ENCODE measurements at places on chromosomes 12 and 14.
A peak's percentile ranks its signal among the peaks of the same experiment; 100 is the strongest.

GRCh38 chr14:33509454-33509853, 441.4 kb downstream of the EGLN3 start:
- no peak for DNase-seq

GRCh38 chr12:128259556-128260070, 7.4 kb upstream of the TMEM132C start:
- no peak for DNase-seq

DNA sequence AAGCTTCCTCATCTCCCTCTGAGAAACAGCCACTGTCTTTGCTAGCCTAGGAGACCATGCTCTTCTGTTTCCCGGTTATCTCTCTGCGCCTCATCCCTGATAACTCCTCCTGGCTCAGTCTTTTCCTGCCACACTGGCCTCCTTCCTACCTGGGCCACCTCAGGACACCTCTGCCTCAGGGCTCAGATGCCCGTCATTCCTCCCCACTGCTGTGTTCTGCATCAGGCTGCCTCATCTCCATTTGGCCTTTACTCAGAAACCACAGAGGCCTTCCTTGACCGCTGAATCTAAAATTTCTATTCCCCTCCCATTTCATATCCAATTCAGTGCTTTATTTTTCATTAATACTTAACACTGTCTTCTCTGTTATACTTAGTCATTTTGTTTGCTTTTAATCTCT, 311.0 kb upstream of the RGS6 start:
- DNase-seq = no peak

DNA sequence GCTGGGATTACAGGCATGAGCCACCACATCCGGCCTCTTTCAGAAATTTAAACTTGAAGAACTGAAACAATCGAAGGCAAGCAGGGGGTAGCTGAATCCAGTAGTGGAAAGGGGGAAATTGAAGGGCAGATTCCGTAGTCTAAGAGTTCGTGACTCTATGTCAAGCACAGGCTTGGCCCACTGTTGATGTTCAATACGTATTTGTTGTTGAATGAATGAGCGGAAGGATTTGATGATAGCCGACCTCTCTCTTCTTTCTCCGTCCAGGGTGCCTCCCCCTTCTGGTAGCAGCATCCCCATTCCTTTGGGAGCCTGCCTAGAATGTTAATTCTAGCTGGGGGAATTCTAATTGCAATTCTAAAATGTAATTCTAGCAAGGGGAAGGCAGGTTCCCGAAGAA, 59.8 kb upstream of the MED13L start:
- no peak for DNase-seq

GRCh38 chr14:84036840-84037239, 1493.1 kb upstream of the FLRT2 start:
- DNase-seq = peak; percentile 15

GRCh38 chr14:76282581-76282980, 93.4 kb upstream of the ESRRB start:
- DNase-seq = no peak

- peak; percentile 73 for DNase-seq
Measured at GRCh38 chr14:35406506-35407305, 2.2 kb upstream of the NFKBIA start.

DNA sequence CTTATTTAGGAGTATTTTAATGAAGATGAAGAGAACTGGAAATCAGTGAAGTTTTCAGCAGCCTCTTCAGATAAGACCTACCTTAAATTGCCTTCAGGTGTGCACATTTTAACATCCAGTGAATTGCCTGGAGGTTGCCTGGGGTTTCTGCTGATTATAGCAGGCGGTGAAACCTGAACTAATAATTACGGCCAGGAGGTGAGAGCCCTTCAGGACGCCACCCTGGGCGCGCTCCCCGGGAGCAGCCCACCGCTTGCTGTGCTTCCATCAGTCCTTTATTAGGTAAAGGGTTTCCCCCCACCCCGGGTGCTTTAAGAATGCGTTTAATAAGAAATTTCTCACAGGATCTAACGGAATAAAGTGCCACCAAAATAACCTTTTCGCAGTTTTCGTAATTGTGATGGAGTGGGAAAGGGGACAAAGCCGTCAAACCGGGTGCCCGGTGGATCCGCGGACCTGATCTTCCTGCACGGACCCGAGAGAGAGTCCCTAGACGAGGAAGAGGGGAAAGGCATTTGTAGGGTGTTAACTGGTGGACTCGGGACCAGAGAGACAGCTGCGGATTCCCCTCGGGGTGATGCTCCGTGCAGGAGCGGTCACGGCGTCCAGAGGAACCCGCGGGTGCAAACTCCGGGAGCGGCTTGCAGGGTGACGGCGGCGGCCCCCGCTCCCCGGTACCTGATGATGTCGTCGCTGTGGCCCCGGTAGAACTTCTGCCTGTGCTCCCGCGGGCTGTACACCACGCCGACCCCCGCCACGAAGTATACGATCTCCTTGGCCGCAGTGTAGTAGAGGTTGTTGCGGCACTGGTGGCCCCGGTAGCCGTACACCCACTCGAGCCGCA, 902 bp downstream of the EML5 start:
- no peak for DNase-seq

DNA sequence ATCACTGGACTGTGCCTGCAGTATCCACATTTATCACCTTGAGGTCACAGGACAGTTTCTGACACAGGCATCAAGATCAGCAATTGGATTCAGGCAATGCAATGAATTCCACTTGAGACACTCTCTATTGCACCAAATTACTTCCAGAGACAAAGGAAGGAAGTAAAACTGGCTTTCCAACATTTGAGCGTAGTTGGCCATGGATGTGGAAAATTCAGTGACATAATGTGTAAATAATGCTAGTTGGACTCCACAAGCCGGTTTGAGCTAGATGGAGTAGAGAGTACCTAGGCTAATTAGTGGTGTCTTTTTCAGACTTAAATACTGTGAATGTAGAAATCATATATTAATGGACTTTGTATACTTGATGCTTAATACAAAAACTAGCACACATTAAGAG, 168.3 kb upstream of the SYT1 start:
- no peak for DNase-seq

DNA sequence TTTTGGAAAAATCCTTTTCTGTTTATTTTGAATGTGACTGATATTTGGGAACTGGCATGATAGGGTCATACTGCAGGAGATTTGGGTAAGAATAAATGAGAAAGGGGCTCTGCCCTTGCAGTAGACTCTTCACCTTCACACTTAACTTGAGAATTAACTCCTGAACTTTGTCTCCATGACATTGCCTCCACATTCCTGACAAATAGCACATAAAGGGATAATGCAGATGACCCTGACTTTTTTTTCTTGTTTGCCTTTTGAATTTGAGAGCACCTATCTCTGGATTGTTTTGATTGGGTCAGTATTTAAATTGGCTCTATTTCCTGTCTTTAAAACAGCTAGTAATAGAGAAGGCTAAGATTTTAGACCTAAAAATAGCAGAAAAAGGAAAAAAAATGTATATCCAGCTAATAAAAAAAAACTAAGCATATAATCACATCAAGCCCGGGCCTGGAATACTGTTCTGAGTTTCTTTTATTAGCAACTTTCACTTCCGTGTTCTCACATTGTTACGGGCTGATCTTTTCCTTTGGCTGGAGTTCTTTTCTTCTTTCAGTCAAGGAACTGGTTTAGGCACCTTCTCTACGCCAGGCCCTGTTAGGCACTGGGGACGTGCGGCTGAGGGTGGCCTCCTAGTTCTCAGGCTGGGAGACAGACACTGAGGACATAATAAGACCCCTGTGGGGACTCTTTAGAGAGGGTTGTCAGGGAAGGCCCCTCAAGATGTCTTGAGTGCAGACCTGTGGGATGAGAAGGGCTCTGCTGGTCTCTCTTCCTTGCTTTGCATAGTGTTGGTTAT, 53.1 kb upstream of the GNPNAT1 start:
- DNase-seq = no peak

DNA sequence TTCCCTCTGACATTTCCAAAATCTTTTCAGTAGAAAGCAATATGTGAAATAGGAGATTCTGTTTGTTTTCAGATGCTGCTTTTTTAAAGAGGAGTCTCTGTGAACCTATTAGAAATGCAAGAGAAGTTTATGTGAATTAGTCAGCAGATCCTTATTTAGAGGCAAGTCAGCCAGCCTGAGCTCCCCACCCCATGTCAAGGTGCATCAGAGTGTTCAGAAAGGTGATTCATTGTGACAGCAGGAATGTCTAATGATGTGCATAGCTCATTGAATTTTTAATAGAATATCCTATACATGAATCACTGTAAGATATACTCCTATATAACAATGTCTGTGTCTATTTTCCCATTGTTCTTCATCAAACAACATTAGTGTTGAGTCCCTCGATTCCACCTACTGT, 1222.4 kb upstream of the USP15 start:
- DNase-seq = no peak

DNA sequence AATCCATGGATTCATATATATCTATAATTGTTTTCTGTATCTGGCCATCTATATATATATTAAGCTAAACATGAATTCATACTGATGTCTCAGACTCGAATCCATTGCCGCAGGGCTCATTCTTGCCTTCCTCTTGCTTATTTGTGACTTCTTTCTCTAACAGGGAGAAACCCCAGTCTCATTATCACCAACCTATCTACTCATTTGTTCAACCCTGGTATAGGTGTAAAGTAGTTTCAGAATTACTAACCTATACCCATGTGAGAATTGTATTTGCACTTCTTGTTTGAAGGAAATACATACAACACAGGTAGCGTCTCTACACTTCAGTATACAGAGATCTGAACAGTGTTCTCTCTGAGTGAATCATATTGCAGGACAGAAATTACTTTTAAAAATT, 77.7 kb downstream of the PTPN11 start:
- DNase-seq = no peak

GRCh38 chr14:24806061-24806678, 172.2 kb upstream of the GZMB start:
- DNase-seq = peak; percentile 12

DNA sequence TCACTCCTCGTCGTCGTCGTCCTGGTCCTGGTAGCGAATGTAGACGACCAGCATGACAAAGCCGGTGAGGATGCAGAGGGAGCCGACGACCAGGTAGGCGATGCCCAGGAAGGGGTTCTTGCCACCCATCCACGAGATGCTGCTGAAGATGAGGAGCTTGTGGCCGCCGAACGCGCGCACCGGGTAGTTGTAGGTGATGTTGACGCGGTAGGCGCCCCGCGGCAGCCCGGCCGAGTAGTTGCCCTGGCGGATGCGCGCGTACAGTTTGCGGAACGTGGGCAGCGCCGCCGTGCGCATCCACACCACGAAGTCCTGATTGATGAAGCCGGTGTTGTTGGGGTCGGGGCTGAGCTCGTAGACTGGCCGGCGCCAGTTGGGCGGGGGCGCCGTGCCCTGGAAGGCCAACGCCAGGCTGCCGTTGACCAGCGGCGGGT, 1.0 kb downstream of the TMEM30B start:
- DNase-seq = no peak

- no peak for DNase-seq
Measured at GRCh38 chr12:106815741-106816140, 41.3 kb downstream of the RIC8B start.

DNA sequence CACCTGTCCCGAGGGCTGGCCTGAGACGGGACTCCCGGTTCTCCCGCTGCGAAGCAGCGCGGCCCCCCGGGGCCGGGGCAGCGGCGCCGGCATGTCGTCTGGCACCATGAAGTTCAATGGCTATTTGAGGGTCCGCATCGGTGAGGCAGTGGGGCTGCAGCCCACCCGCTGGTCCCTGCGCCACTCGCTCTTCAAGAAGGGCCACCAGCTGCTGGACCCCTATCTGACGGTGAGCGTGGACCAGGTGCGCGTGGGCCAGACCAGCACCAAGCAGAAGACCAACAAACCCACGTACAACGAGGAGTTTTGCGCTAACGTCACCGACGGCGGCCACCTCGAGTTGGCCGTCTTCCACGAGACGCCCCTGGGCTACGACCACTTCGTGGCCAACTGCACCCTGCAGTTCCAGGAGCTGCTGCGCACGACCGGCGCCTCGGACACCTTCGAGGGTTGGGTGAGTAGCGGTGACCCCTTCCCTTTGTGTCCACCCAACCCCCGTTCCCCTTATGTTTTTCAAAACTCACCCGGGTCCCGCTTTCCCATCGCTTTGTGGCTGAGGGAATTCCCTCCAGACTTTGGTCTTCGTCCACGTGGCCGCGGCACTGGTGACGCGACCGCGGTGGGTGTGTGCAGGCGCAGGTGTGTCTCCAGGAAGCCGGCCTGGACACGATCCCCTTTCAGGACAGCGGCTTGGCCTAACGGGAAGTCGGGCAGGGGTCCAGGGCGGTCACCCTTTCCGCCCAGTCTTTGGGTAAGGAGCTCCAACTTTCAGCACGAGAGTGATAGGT, 826 bp downstream of the PRKCH start:
- DNase-seq = peak; percentile 61

GRCh38 chr12:72777806-72778205, 505.6 kb downstream of the TRHDE start:
- DNase-seq = no peak

DNA sequence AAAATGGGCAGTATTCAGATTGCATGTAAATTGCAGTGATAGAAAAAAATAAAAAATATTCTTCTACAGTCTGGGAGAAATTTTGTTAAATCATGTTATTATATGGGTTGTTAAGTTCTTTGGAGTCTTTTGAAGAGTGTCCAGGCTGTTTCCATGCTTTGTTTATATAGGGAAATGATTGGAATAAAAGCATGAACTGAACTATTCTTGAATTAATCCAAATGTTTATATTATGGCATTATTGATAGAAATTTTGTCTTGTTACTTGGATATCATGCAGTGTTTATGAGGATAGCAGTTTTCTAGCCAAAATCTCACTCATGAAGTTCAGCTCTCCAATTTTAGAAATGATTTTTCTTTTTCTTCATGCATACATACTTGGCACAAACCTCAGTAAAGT, 108.2 kb upstream of the NAV3 start:
- no peak for DNase-seq

DNA sequence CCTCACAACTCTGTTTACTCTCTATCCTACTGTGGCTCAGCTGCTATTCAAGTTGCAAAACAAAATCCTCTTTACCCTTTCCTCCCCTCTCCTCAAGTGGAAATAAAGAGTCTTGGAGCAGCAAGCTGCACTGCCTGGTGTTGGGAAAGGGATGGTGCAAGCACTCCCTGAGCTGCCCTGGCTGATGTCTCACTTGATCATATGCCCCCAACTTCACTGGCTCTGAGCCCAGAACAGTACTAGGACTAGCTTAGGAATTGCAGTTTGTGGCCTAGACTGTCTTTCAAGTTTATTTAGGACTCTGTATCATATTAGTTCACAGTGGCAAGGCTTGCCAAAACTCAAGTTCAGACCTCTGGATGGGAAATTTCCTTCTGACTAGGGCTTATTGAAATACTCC, 1683.8 kb upstream of the SEL1L start:
- DNase-seq = no peak

GRCh38 chr14:96634896-96635295, 132.7 kb downstream of the PAPOLA start:
- DNase-seq = no peak

DNA sequence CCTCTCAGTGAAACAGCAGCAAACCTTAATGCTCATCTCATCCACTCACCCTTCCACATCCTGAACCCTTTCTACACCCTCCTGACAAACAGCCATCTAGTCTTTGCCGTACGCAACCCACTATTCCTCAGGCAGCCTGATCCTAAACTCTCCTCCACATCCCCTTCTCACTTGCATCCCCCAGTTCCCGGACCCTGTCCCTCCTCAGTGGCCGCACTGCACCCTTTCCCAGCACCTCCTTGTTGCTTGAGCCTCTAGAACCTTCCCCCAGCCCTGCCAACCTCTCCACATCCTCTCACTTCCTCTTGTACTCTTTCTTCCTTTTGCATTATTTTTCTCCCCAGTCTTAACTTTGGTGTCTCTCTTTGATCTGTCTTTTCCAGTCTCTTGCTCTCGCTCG, 42.9 kb downstream of the IQSEC3 start:
- DNase-seq = no peak

Data from CD4-positive, alpha-beta T cell treated with Interleukin-17A for 1 hour (primary cell).